ENCODE measurements at places on chromosomes 3 and 15. TPM values are rescaled to one million over a fixed set of nuclear protein-coding genes. Genes with fewer than 3 reads are reported as not detected.

LRRC34 gene
- 14.5 TPM for polyA plus RNA-seq

MKRN3 gene
- polyA plus RNA-seq: 0.26 TPM

AGBL1 gene
- 0.03 TPM for polyA plus RNA-seq

OR5K2 gene
- polyA plus RNA-seq: 0.47 TPM

ZDHHC19 gene
- not detected for polyA plus RNA-seq

SERINC4 gene
- not detected for polyA plus RNA-seq

MNS1 gene
- polyA plus RNA-seq: 25.1 TPM

TMIE gene
- polyA plus RNA-seq: 0.46 TPM

THAP10 gene
- 7.6 TPM for polyA plus RNA-seq

CHRNA5 gene
- 2.2 TPM for polyA plus RNA-seq

CCR3 gene
- not detected for polyA plus RNA-seq

ADAMTS17 gene
- 3.8 TPM for polyA plus RNA-seq

All from left lung (tissue), 14 donors.